ENCODE measurements at places on chromosomes 6 and 20.

DNA sequence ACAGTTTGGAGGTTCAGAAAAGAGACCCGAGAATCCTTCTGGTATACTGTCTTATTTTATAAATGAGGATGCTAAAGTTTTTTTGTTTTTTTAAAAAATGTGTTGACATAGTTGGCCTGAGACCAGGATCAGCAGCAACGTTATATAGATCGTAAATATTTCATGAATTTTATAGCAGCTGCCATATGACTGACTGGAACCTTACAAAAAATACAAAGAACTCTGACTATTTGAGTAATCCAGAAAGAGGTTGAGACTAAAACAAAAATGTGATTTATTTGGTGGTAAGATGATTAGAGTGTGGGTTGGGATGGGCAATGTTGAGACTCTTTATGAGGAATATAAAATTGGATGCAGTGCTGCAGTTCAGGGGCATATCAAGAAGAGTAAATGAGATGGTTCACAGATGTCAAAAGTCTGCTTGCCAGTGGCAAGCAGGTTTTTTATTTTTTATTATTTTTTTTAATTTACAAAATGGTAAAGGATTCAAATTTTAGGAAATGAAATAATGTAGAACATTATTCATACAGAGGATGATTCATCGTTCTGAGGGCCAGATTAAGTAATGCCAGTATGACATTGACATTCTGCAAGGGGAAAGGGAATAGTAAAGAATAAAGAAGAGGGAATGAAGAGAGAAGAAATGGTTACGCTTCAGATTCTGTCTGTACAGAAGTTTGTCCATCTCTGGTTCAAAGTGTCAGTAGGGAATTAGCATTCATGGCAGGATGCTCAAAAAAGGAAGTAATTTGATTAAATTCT, 58.5 kb downstream of the SCAF8 start:
- no peak for DNase-seq

DNA sequence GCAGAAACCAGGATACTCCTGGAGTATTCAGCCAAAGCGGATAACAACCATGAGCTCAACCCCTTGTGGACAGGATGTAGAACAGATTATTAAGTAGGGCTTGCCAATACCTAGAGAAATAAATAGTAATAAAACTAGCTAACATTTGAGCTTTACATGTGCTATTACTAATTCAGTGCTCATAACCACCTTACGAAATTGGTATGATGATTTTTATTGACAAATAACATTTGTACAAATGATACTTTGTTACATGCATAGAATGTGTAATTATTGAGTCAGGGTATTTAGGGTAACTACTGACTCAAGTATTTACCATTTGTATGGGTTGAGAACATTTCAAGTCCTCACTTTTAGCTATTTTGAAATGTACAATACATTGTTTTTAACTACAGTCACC, 287.9 kb downstream of the CDC5L start:
- no peak for DNase-seq

DNA sequence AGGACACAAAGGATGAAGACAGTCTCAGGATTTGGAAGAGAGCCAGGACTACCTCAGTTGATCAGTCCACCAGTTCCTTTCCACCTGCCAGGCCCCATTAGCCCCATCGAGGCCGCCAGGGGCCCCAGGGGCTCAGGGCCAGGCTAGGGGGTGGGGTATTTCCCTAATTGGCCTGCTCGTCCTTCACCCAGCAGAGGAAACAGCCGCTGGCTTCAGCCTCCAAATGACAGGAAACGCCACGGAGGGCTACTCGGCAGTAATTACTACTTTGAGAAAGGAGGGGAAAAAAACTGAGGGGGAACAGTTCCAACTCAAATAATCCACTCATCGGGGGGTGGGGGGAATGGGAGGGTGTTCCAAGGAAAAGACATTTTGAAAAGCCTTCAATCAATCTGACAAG, 42.7 kb downstream of the MAFB start:
- DNase-seq = no peak

GRCh38 chr6:43873806-43874714, 104.0 kb downstream of the VEGFA start:
- DNase-seq = no peak

- no peak for DNase-seq
Measured at GRCh38 chr6:35737413-35738211, 780 bp downstream of the ARMC12 start.

GRCh38 chr20:43541214-43541613, 17.6 kb upstream of the SGK2 start:
- DNase-seq = no peak

DNA sequence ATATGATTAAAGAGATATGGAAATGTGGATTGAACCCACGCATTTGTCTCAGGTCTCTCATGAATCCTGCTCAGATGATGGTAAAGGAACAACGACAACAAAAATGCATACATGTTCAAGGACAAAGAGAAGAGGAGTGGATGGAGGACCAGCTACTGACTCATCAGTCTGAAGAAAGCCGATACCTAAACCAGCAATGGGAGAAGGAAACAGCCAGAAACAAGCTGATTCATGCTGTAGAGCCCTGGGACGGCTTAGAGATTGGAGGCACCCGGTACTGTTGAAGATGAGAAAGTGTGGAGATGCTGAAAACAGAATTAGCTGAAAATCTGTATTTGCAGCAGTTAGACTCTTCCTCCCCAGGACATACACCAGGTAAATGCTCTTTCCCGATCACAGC, 14.4 kb upstream of the RIPPLY2 start:
- no peak for DNase-seq

GRCh38 chr6:83574783-83575182, 62.4 kb downstream of the PRSS35 start:
- DNase-seq = no peak

DNA sequence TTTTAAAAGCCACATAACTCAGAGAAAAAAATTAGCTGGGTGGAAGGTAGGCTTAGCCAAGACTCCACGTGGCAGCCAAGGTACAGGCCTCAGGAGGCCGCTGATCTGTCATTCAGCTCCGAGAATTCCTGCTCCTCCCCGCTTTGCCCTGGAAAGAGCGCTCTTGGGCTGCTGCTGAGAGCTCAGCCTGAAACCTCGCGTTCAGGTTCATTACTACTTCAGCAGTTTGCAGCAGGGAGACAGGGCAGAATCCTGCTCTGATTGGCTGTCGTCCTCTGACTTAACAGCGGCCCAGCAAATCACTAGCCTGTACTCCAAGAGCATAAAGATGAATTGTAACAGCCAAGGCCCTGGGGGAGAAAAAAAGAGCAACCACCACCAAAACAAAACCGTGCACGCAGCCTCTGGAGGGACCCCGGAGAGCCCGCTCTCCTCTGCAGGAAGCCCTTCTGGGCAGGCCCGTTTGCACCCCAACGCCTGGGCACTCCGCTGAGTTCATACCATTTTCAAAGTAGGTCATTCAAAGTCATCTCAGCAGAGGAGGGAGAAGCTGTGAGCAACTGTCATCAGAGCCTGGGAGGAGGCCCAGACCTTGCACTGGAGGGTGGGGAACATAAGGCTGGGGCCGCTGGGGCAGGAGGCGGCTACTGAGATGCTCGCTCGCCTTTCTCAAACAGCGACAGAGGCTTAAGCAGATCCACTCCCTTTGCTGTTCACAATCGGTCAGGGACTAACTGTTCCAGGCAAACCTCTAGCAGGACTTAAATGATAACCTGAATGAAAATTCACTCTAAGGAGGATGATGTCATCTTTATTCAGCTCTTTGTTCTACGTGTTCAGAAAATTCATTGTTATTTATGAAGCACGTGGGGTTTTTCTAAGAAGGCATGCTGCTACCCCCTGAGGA, 42.3 kb upstream of the ATXN1 start:
- DNase-seq = no peak

DNA sequence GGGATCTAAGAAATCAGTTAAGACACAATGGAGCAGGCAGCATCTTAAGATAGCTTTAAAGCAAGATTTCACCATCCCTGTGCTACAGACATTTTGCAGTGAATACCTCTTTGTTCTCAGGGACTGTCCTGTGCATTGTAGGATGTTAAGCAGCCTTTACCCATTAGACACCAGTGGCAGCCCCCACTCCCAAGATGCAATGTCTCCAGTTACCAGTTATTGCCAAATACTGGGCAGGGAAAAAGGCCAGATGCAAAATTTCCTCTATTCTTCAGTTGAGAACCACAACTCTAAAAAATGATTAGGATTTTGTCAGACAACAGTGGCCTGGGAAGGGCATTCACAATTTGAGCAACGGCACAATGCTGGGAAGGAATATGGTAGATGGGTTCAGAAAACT, 6.1 kb downstream of the FBXO5 start:
- DNase-seq = no peak

DNA sequence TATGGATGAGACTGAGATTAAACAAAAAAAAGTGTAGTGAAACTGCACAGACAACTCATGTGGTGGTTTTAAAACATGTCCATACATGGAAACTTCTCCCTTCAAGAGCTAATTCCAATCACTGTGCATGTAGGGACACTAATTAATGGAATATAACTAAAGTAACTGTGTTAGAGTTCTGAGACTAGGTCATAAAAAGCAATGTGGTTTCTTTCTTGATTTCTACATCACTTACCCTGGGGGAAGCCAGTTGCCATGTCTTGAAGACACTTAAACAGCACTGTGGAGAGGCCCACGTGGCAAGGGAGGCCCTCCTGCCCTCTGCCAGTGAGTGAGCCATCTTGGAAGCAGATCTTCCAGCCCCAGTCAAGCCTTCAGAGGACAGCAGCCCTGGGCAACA, 118.2 kb upstream of the DST start:
- no peak for DNase-seq

GRCh38 chr6:131135244-131136020, at the start of gene AKAP7:
Gene AKAP7, plus strand, starts transcription at chr6:131135467. Its CDS starts 297 bp downstream, at chr6:131135764.
- peak; percentile 49 for DNase-seq

DNA sequence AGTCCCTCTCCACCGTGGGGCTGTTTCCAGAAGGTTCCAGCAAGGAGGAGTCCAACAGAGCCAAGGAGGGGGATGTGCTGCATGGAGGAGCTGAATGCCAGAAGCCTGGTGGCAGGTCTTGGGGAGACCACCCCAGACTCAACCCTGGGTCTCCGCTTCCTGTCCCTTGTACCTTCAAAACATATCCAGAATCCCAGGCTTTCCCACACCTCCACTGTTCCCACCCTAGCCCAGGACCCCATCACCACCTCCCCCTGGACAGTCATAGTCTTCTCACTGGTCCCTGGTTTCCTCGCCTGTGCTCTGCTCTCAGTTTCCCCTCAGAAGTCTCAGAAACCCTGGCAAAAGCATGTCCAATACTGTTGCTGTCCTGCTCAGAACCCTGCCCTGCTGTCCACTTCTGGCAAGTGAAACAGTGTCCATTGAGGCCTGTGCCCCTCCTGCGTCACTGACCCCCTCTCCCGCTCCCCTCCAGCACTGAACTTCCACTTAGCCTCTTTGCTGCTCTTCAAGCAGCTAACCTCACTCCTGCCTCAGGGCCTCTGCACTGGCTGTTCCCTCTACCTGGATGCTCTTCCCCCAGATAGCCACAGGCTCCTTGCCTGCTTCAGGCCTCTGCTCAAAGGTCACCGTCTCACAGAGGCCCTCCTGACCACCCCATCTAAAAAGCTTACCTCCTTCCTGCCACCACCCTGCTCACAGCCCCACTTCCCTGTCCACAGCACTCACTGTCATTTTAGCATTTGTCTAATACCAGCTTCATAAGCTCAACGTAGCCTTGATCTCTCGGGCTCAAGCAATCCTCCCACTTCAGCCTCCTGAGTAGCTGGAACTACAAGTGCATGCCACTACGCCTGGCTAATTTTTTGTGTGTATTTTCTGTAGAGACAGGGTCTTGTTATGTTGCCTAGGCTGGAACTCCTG, 169.2 kb downstream of the GRM4 start:
- no peak for DNase-seq

DNA sequence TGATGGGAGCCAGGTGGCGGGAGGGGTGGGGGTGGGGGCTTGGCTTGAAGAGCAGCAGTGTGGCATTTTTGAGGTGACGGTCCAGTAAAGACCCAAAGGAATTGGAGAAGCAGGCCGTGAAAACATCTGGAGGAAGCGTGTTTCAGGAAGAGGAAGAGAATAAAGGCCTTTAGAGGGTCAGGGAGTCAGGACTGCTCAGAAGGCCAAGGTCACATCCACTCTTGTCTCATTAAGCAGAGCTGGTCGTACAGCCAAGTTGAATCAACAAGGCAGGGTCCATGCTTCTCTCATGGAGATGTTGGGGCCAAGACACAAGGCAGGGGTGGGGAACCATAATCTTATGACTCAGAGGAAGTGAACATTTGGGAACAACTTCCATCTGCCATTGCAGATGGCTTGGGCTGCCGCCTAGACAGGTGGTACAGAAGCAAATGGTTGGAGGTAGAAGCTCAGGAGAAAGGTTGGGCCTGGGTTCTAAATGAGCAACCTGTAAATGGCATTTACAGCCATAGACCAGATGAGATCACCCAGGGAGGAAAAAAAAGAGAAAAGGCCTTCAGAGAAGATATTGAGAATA, 179.6 kb downstream of the TTLL2 start:
- no peak for DNase-seq

DNA sequence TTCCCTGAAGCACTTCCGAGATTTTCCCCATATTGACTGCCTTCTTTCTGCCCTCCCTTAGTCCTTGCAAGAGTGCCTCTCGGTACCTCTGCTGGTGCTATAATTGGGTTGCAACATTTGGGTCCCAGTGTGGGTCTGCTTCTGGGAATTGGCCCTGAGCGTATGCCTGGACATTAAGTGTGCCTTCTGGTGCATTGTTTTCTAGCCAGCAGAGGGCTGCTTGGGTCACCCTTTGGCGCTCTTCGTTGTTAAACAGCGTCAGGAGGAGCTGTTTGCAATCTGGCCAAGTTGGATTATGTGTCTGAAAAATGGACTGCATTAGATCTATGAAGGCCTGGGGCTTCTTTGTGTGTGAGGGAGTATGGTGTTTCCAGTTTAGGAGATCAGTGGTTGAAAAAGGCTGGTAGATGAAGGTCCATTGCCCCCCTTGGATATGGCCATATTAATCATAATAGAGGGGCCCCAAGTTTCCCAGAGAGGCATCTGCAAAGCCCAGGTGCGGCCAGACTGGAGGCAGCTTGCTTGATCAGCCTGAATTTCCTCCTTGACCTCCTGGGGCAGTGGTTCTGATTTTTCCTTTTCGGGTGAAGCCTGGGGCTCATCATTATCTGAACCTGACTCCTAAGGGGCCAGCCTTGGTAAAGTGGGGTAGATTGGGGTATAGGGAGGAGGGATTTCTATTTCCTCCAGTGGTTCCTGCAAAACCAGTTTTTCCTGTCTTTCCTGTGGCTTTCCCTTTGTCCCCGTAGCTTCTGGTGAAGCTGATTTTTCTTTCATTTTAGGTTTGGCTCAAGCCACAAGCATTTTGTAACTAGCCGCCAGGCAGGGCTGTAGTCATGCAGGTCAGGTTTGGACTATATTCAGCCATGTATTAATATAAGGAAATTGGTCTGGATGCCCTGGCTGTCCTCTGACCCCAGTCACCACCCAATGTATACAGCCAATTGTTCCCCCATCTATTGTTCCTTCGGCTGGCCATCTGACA, 85.4 kb upstream of the GPR6 start:
- no peak for DNase-seq

GRCh38 chr6:15274692-15275387, 29.0 kb downstream of the JARID2 start:
- DNase-seq = no peak

- no peak for DNase-seq
Measured at GRCh38 chr6:85388531-85388930, 61.4 kb upstream of the NT5E start.

Data from stimulated activated CD4-positive, alpha-beta T cell treated with anti-CD3 and anti-CD28 coated beads, Interleukin-2, amount 100 ng/mL, for 48 hours (primary cell).